Kasumi-1 (cell line): ENCODE measurements at places on chromosomes 5 and 9.

GRCh38 chr9:13791816-13792215 is 512.3 kb upstream of the MPDZ start:
- no peak for DNase-seq

DNA sequence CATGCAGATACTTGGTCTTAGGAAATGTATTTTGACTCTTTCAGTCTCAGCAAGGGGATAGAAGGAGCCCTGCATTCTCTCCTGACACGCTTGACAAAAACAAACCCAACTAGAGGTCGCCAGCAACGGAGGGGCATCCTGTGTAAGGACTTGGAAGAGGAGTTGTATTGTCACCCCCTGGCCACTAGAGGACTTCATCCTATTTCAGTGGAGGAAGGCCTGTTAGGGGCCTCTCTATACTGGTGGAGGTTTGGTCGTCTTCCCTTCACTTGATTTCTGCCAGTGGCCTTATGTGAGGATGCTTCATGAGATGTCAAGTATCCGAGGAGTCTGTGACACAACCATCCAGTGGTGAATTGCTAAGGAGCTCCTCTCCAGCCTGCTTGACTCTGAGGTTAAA is 122.8 kb upstream of the STC2 start:
- peak; percentile 40 for DNase-seq

- peak; percentile 22 for DNase-seq
Measured at GRCh38 chr9:87529671-87530070, 32.0 kb downstream of the DAPK1 start.

DNA sequence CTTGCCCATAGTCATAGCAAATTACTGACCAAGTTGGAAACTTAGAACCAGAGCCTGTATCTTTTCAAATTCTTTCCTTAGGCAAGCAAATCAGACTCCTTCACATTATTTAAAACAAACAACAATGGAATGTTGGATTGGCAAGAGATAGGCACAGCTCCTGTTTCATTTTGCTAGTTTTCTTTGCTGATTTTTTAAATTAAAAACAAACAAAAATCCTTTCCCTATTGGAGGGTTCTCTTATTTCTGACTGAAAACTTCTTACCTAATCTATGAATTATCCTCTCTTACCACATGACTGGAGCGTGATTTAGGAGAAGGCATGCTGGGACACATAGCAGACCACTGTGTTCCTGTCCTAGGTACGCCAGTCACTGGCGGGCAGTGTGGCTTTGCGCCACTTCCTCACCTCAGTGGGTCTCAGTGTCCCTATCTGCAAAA is 63.0 kb downstream of the TTC39B start:
- no peak for DNase-seq

DNA sequence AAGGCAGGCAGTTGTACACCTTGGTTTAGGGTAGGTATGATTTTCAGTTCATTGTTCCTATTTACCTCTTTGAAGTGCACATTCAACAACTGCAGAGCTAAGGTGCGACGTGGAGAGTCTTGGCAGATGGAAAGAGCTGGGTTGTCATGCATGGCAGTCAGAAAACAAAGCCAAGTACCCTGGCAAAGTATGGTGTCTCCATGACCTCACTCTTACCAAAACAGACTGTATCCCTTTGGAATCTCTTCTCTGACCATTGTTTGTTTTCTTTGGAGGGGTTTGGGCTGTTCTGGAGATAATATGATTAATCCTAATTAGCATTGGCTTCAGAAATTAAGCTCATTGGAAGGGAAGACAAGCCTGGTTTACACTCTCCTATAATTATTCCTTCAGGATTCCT is 665.7 kb downstream of the DNAH5 start:
- no peak for DNase-seq

- no peak for DNase-seq
Measured at GRCh38 chr9:120485788-120486187, 94.2 kb downstream of the CDK5RAP2 start.

GRCh38 chr9:28688172-28688571 is 1114.9 kb upstream of the C9orf72 start:
- no peak for DNase-seq

DNA sequence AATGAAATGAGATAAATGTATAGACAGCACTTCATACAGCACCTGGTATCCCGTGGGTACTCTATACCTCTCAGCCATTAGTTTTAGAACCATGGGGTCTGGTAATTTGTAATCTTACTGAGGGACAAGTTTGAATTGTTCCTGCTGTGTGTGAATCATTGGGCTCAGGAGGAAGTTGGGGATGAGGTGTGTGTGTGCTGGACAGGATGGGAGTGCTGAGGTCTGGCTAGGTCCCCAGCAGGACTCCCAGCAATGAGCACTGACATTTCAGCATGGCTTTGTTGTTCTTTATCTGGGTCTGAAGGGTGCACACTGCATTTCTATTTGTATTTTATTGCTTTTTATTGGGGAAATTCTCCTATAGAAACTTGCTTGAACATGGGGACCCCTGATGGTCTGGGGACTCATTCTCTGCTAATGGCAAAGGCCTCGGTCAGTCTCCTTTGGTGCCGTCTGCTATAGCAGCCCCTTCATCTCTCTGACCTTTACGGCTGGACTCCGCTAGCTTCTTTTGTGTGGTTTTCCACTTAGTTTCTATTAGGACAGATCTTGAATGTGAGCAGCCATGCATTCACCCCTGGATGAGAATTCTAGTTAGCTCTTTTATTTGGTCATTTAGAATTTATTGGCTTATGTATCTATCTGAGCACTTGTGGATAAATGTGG is 98.1 kb downstream of the SREK1 start:
- DNase-seq, result no peak

GRCh38 chr9:105457560-105458294 is 9.9 kb downstream of the FSD1L start:
- DNase-seq, result no peak

GRCh38 chr5:157025093-157025698 is 33.7 kb downstream of the HAVCR1 start:
- DNase-seq, result no peak

- DNase-seq, result peak; percentile 94
Measured at GRCh38 chr5:17436761-17437221, 61.2 kb upstream of the TAF11L2 start.

DNA sequence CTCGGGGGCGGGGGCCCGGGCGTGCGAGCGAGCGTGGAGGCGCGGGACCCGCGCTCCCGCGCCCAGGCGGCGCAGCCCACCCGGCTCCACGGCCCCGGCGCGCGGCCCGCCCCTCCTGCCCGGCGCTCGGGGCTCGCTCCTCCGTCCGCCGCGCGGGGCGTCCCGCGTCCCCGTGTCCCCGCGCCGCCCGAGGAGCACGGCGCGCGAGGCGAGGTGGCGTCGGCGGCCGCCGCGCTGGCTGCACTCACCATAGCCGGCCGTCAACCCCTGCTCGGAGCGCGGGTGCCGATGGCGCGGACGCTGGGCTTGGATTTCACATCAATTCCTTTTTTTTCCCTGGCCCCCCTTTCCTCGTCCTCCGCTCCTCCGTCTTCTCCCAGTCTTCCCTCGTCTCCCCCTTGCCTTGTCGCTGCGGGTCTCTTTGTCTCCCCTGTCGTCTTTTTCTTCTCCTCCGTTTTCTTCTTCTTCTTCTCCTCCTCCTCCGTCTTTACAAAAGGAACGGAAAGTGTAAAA is 494 bp downstream of the PTCH1 start:
- no peak for DNase-seq

GRCh38 chr9:5629312-5630080 is 589 bp downstream of the RIC1 start:
- peak; percentile 34 for DNase-seq

GRCh38 chr5:136432705-136433104 is 67.4 kb upstream of the TRPC7 start:
- no peak for DNase-seq

GRCh38 chr5:179120951-179121666 is 60.9 kb downstream of the ZNF354C start:
- DNase-seq, result no peak

GRCh38 chr9:16310278-16311110 is 560.0 kb downstream of the BNC2 start:
- no peak for DNase-seq

GRCh38 chr9:35566417-35566816 is 38.6 kb upstream of the TESK1 start:
- DNase-seq, result no peak

DNA sequence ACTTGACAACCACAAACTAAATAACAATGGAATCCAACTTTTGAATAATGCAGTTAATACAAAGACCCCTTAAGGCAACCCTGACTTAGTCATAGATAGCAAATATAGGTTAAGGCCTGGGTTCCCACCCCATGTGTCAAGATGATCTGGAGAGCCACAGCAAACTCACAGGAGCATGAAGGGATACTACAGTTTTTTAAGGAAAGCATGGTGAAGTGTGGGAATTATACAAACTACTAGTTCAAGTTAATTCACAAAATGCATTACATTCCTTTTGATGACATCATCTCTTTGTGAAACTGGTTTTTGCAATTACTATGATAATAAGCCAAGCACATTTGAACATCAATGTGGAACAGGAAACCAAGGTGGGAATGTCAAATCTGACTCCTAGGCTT is 50.6 kb downstream of the LHFPL2 start:
- DNase-seq, result no peak

DNA sequence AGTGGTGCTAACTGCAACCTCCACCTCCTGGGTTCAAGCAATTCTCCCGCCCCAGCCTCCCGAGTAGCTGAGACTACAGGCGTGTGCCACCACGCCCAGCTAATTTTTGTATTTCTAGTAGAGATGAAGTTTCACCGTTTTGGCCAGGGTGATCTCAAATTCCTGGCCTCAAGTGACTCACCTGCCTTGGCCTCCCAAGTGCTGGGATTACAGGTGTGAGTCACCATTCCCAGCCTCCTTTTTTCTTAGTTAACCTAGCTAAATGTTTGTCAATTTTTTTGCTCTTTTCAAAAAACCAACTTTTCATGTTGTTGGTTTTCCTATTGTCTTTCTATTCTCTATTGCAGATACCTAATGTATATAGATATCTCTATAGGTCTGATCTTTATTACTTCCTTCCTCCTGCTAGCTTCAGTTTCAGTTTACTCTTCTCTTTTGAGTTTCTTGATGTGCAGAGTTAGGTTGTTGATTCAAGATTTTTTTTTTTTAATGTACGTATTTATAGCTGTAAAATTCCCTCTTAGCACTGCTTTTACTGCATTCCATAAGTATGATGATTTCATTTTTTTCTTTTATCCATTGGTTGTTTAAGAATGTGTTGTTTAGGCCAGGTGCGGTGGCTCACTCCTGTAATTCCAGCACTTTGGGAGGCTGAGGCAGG is 32.9 kb downstream of the FGD3 start:
- DNase-seq, result no peak

- DNase-seq, result no peak
Measured at GRCh38 chr5:61866930-61867329, 439.1 kb upstream of the KIF2A start.

- DNase-seq, result peak; percentile 20
Measured at GRCh38 chr9:115006660-115007059, 76.3 kb upstream of the TNFSF8 start.

DNA sequence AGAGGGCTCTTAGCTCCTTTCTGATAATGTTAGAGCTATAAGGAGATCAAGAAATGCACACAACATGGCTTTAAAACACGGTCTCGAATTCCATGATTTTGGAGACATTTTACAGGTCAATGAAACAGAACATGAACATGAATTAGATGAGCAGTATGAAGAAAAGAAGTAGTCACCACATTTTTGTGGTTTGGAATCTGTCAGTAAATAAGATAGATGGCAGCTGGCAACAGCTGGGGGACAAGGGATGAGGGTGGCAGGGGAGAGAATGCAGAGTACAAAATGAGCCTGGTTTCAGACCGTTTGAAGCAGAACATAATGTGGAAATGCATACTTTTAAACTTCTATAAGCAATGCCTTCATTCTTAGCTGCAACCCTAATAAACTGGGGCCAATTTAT is 107.1 kb downstream of the OXCT1 start:
- DNase-seq, result no peak

DNA sequence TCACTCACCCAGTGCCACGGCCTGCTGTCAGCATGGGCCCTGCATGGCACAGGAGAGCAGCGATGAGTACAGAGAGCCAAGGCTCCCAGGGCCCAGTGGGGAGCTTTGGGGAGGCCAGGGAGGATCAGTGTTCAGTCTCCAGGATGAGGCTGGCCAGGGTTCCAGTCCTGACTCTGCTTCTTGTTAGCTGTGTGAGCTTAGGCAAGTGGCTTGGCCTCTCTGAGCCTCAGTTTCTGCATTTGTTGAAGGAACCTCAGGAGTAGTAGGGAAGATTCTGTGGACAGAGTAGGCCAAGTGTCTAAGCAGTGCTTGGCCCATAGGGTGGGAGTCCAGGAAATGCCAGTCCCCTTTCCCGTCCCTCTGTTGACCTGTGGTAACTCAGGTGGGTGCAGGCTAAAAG is 39.5 kb downstream of the ERGIC1 start:
- no peak for DNase-seq

- DNase-seq, result no peak
Measured at GRCh38 chr5:73437101-73437776, 11.3 kb downstream of the FOXD1 start.

GRCh38 chr9:124789531-124789930 is 12.6 kb downstream of the OLFML2A start:
- DNase-seq, result no peak

DNA sequence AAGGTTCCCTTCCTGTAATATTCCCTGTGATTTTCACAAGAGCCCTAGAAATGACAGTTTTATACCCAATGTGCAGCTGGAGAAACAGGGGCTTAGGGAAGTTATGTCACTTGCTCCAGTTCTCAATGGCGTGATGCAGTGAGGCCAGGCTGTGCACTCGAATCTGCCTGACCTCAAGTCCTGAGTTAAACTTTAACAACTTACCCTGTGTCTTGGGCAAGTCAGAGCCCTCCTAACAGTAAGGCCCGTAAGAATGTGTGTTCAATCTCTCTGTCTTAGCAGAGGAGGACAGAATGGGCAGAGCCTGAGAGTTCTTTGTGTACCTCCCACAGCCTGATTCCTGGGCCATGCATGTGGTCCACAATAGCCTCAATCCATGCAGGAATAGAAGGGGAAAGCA is 181.1 kb downstream of the TRIM32 start:
- DNase-seq, result no peak

GRCh38 chr5:149915392-149916260 is 29.0 kb downstream of the PDE6A start:
- DNase-seq, result no peak

DNA sequence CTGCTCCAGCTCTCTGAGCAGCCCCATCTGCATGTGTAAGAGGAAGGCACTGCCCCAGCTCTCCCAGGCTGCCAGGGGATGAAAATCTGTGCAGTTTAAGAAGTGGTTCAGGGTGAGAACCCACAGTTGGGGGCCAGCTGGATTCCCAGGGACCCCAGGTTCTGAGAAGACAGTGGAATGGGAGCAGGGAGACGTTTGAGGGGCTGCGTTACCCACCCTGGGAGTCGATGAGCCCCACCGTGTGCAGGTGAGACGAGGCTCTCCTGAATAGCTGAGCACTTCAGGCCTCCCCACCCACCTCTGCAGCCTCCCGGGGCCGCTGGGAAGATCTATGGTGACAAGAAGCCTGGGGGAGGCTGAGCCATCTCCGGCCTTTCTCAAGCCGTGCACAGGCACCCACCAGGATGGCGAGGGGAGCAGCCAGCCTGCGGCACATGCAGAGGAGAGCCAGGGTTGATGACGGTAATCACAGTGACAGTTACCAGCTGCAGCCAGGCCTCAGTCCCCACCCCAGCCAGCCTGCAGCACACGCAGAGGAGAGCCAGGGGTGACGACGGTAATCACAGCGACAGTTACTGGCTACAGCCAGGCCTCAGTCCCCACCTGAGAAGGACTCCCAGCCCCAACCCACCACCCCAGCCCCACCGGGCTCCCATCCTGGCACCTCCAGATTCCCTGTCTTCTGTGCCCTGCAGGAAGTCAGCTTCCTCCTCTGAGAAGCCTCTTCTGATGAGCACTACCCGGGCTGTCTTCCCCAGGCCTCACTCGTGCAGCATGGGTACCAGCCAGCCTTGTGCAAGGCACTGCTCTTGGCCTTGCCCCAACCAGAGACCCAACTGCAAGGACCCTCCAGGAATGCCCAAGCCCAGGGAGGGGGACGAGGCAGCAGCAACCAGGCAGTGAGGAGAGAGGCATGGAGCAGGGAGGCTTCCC is 150.8 kb upstream of the PPP1R26 start:
- peak; percentile 17 for DNase-seq
